AG10803 (cell line): ENCODE measurements at places on chromosomes 7 and 10.

- no peak for DNase-seq
Measured at GRCh38 chr7:9106747-9107146, 673.3 kb downstream of the NXPH1 start.

GRCh38 chr7:39727231-39728012 is 104.0 kb downstream of the RALA start:
- no peak for DNase-seq

DNA sequence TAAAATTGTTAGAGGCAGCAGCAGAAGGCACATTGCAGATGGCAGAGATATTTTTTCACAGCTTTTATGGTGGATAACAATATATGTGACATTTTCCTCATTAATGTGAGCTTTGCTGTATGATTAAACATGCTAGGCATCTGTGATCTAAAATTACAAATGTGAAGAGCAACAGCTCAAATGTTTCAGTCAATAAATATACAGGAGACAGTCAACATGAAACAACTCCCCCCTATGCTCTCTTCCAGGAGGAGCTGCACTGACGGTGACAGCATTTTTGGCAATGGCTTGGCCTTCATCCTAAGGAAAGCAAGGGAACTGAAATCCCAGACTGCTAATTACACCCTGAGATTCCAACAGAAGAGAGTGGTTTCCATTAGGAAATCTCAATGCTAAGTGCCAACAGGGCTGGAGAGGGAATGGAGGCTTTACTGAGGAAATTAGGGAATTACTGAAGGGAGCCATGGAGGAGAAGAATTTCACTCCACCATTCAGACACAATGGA is 51.4 kb upstream of the GRB10 start:
- DNase-seq = no peak

DNA sequence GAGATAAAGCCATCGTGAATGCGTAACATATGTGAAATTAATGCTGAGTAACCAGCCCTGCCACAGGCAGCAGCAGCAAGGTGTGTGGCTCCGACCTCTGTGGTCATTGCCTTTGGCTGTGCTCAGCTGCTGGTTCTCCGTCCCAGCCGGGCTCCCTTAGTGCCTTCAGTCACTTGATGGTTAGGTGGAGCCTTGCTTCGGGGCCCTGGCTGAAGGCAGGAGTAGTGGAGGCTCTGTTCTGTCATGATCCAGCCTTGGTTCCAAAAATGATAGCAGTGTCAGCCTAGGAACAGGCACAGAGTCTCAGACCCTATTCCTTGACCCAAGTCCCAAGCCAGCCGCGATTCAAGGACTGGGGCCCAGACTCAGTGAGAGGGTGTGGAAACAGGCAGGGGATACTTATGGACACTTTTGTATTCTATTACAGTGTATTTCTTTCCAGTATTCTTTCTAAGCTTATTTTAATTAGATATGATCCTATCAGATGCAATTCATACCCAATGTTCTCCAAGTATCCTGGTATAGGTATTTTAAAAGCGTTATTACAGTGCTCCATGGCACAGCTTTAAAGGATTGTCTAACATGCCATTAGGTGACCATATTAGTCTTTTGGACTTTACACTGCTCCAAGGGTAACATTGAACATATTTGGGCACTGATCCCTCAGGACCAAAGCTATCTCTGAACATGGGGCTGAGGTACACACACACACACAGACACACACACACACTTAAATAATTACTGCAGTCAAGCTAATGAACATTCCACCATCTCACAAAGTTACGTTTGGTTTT is 9.0 kb downstream of the SCART1 start:
- no peak for DNase-seq

DNA sequence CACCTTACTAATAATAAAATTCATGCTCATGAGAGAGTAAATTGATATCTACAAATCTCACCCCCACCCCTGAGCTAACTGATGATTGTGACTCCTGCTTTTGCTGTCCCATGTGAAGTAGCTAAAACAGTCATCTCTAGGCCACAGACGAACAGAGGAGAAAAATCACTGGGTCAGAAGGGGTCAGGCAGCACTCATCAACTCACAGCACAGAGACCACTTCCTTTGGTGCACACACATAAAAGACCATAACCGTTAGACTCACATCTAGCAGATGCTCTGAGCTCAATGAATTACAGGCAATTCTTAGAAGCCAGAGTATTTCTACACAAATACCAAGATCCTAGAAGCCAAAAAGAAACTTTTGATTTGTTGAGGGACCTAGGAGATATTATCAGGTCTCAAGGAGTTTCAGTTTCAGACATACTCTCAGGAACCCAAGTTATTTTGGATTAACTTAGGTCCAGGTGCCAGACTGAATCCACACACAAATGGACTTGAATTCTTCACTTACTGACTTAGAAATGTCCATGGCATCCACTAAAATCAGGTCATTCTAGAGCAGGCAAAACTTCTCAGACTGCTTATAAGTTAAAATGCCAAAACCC is 65.0 kb upstream of the TES start:
- no peak for DNase-seq
